OCI-M1 (cell line): ENCODE measurements at places on chromosomes 12 and 14.

DNA sequence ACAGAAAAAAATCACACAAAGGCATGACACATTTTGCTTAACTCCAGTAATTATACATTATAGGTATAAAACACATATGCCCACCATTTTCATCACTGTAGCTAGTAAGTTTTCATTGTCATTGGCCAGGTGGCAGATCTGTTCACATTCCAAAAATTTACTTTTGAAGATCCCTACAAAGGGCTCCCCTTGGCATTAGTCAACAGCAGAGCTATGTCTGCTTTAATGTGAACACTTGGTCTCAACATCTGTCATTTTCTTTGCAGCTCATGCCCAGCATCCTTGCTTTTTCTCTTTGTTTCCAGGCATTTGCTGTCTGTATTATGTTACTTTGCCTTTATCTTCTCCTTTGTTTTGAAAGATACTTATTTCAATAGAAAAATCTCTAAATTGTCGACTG, 519.1 kb upstream of the FOXG1 start:
- no peak for DNase-seq

- no peak for DNase-seq
Observed at GRCh38 chr14:104116756-104117340, 21.5 kb upstream of the KIF26A start.

DNA sequence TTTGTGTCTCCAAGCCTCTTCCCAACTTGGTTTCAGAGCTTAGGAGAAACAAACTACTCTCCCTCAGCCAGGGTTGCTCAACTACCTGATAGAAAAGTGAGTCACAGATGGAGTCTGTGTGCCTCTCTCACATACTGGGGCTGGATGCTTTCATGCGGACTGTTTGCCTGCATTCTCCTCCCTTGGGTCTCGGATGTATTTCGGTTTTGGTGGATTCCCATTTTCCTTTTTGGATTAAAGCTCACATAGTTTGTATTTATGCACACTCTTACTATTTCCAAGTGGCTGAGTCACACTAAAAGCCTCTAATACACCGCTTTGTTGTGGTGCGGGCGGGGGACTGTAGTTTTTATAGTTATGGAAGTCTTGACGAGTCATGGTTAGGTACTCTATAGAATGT, 505.4 kb downstream of the LRFN5 start:
- DNase-seq = no peak

- DNase-seq = no peak
Observed at GRCh38 chr12:52537101-52537500, 15.8 kb downstream of the KRT71 start.

- DNase-seq = peak; percentile 61
Observed at GRCh38 chr14:77097006-77097699, 905 bp upstream of the CIPC start.

- DNase-seq = no peak
Observed at GRCh38 chr14:88195676-88196075, 127.4 kb downstream of the KCNK10 start.

DNA sequence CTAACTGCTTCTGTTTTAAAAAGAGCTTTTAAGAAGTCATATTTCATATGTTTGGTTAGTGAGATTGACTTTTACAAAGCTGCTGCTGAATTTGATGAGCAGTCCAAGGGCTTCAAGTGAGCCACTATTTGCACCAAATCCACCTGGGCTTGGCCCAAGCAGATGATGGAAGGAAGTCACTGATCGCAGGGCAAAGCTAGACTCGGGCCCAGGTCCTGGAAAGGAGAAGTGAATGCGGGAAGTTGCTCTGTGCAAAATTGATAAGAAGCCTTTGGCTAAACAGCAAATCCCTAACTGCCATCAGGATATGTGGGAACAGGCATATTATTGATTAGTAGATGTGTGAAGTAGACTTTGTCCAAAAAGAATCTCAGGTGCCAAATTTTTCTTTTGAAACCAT, 30.5 kb downstream of the PLXNC1 start:
- peak; percentile 85 for DNase-seq

GRCh38 chr12:48420039-48420775, 52.2 kb upstream of the ANP32D start:
- DNase-seq = no peak

DNA sequence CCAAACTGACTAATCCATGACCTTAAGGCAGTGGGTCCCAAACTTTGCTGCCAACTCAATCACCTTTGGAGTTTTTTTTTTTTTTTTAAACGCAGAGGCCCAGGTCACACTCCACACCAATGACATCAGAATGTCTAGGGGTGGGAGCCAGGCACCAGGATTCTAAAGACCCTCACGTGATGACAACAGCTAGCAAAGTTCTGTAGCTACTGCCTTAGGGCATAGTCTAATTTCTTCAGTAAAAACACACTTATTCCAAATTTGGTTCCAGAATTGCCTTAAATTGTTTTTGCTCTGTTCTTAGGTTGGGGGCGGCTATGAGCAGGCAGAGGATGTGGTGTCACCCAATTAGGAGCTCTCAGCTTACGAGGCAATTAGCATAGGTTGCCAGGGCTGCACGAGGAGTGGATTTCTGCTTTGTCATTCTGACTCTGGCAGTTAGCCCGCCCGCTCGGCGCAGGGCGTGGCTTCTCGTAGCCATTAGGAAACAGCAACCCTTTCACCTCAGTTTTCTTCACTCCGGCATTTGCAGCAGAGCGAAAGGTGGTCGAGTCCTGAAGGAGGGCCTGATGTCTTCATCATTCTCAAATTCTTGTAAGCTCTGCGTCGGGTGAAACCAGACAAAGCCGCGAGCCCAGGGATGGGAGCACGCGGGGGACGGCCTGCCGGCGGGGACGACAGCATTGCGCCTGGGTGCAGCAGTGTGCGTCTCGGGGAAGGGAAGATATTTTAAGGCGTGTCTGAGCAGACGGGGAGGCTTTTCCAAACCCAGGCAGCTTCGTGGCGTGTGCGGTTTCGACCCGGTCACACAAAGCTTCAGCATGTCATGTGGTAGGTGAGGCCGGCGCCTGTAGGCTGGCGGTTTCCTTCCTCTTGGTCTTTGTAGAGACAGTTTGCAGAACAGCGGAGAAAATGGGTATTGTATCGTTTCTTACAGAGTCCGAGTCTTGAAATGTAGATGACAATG, 16.7 kb upstream of the EID3 start:
- peak; percentile 99 for DNase-seq

GRCh38 chr12:5078423-5078822, 34.7 kb downstream of the KCNA5 start:
- no peak for DNase-seq

DNA sequence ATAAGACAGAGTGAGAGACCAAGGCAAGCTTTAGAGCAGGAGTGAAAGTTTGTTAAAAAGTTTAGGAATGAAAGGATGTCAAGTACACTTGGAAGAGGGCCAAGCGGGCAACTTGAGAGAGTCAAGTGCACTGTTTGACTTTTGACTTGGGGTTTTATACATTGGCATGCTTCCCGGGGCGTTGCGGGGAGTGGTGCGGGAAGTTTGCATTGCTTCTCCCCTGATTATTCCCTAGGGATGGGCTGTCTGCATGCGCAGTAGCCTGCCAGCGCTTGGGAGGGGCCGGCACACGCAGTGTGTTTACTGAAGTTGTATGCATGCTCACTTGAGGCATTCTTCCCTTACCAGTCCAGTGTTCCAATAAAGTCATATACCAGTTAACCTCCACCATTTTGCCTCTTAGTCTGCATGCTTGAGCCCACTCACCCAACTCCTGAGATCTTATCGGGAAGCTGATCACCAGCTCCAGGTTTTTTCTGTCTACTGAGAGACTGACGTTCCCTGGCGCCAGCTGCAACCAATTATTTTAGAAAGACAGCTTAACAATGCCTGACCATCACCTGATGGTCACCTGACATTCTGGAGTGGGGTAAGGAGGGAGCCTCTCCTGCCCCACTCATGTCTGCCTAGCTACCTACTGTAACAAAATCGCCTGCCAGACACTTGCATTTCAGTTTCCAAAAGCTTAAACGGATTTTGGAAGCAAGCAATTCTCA, 53.2 kb downstream of the DACT1 start:
- no peak for DNase-seq

- DNase-seq = no peak
Observed at GRCh38 chr14:82896476-82896875, 1362.8 kb upstream of the SEL1L start.

DNA sequence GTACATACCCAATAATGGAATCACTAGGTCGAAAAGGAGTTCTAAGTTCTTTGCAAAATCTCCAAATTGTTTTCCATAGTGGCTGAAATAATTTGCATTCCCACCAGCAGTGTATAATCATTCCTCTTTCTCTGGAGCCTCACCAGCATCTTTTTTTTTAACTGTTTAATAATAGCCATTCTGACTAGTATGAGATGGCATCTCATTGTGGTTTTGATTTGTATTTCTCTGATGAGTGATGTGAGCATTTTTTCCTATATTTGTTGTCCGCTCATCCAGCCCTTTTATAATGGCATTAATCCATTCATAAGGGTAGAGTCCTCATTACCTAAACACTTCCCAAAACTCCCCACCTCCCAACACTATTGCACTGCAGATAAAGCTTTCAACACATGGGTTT, 278.3 kb downstream of the SEC23A start:
- no peak for DNase-seq

DNA sequence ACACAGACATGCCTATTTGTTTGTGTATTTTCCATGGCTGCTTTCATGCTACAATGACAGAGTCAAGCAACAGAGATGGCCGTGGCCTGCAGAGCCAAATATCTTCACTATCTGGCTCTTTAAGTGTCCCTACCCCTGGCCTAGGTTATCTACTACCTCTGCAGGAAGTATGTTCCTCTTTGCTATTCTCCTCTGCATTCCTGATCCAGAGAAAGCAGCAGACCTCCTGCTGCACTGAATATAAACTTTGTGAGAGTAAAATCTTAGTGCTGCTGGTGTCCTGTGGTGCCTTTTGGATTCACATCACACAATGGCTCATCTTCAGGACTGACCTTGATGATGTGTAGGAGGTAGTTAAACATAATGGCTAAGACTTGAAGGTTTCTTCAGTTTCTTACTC, 233.4 kb downstream of the IPO8 start:
- DNase-seq = no peak

DNA sequence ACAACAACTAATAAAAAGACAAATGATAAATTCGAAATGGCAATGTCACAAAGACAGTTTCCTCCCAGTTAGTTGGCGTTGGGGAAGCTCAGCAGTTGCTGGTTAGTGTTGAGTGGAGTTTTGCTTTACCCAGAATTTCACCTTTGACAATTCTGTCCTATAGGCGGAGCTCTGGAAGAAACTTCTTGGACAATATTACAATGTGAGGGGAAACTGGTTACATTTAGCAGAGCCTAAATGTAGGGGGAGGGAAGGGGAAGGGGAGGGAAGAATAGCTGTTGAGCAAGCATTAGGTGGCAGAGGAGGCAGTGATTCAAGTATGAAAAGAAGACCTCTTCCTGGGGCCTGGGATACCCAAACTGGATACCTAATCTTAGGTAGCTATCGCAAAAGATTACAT, 51.4 kb downstream of the BDKRB1 start:
- peak; percentile 37 for DNase-seq

DNA sequence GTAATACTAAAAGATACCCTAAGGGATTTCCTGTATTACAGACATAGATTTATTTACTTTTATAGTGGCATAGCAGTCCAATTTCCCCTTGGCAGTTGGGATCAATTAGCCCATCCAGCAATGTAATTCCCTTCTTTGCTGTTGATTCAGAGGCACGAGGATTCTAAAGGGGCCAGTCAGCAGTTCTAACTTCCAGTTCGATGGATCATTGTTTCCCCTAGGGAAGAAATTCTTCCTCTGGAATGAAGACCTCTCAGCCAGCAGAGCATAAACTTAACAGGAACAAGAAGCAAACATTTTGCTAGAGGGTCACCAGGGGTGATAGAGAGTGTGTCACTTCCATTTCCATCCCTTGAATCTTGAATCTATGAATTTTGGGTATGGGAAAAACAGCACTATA, 395.7 kb upstream of the NOVA1 start:
- DNase-seq = no peak

GRCh38 chr14:101444116-101444515, 117.2 kb upstream of the DIO3 start:
- no peak for DNase-seq

- peak; percentile 57 for DNase-seq
Observed at GRCh38 chr14:28754209-28754985, 12.2 kb upstream of the FOXG1 start.

DNA sequence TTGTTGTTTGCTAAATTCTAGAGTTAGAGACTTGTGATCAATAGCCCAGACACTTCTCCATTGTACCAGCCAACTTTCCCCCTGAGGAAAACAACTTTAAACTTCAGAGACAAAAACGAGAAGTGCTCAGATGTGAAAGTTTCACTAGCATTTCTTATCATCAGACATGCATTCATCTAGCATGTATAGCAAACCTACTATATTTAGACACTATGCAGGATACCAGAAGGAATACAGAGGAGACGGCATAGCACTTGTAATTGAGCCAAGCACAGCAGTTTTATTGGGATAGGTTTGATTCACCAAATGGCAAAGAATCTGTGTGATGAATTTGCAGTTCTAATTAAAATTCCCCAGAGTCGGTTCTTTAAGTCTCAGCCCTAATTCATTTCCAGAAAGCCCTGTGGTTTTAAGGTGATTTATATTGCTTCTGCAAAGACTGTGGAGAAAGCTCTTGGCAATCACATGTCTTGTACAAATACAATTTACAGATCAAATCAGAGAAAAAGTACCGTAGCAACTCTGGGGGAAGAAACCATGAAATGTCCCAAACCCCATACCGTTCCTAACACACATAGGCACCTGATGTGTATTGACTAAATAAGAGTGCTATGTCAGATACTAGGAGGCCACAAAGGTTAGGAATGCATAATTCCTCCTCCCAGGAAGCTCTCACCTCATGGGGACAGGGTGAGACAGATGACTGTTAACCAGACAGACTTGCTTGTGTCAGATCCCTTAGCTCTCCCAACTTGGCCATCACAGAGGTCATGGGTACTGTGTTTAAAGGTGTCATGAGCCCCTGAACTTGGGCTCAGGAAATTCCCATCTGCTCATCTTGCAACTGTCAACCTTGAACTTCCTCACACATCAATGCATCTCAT, 69.6 kb upstream of the KRAS start:
- peak; percentile 85 for DNase-seq

GRCh38 chr14:49982501-49982951, 89.6 kb downstream of the ARF6 start:
- no peak for DNase-seq

DNA sequence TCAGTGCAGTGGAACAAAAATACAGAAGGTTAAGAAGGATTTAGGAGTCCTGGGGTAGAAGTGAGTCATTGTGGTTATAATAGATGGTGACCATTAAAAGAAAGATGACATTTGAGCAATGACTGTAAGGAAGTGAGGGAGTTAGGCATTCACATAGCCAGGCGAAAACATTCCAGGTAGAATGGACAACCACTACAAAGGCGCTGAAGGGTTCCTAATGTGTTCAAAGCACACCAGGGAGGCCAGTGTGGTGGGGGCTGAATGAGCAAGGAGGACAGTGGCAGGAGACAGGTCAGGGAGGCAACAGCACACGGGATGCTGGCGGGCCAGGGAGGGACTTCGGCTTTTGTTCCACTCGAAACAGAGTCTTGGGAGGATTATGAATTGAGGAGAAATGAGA, 129.9 kb downstream of the NPAS3 start:
- no peak for DNase-seq

GRCh38 chr14:102201353-102201738, 61.6 kb downstream of the WDR20 start:
- no peak for DNase-seq

- DNase-seq = no peak
Observed at GRCh38 chr14:51490205-51490604, 161.5 kb upstream of the FRMD6 start.
